Mammary epithelial cell (primary cell): ENCODE measurements at places on chromosomes 11 and 22. TPM values are rescaled to one million over a fixed set of nuclear protein-coding genes. Genes with fewer than 3 reads are reported as not detected.

Gene KREMEN1
- 10.5 TPM for polyA plus RNA-seq

GRCh38 chr22:41177040-41177621, 28.0 kb upstream of the L3MBTL2 start:
- no peak for DNase-seq

DNA sequence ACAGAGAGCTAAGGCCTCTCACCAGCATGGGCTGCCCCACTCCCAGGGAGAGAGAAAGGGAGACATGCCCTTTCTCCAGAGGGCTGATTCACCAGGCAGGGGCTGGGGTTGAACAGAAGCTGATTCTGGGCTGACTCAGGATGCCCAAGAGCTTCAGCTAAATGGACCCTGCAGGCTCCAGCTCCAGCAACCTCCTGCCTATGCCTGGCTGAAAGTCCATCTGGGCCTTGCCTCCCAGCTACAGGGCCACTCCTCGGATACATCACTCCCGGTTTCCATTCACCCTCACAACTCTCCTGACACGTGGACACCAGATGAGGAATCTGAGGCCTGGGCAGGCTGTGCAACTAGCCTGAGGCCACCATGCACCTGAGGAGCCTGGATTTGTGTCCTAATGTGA, 215.5 kb downstream of the BUD13 start:
- no peak for DNase-seq

GRCh38 chr22:32142600-32142999, 16.5 kb downstream of the C22orf42 start:
- no peak for DNase-seq
